ENCODE measurements at places on chromosomes 6 and 20. TPM values are rescaled to one million over a fixed set of nuclear protein-coding genes. Genes with fewer than 3 reads are reported as not detected.

The TFAP2B gene
- total RNA-seq: not detected

- no peak for DNase-seq
Observed at GRCh38 chr6:30983439-30983838, at the start of gene MUC21. Gene MUC21 (plus strand): TSS chr6:30983718. CDS start chr6:30983959, 241 bp downstream.

- DNase-seq: no peak
Observed at GRCh38 chr20:50915424-50915823, 15.8 kb downstream of the ADNP start.

The CALHM5 gene
- 0.10 TPM for total RNA-seq

The AURKA gene
- total RNA-seq: 96.9 TPM

The IER3 gene
- total RNA-seq: 14.1 TPM

DNA sequence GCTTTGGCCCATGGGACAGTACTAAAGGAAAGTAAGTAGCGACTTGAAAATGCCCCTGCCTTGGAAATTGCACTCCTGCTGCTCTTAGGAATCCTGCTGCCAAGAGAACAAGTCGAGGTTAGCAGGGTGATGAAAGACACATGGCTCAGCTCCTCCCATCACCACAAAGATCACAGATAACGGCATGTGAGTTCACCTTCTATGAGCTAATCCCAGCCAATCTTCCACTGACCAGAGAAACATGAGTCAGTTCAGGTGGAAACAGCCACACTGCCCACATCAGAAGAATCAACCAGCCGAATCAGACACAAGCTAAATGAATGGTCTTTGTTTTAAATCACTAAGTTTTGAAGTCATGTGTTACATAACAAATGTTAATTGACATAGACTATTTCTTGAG, 106.3 kb downstream of the PRKN start:
- DNase-seq: peak; percentile 14

- DNase-seq: no peak
Observed at GRCh38 chr20:62774762-62775161, 21.5 kb upstream of the MRGBP start.

GRCh38 chr20:62830251-62830650, 13.4 kb downstream of the COL9A3 start:
- no peak for DNase-seq

DNA sequence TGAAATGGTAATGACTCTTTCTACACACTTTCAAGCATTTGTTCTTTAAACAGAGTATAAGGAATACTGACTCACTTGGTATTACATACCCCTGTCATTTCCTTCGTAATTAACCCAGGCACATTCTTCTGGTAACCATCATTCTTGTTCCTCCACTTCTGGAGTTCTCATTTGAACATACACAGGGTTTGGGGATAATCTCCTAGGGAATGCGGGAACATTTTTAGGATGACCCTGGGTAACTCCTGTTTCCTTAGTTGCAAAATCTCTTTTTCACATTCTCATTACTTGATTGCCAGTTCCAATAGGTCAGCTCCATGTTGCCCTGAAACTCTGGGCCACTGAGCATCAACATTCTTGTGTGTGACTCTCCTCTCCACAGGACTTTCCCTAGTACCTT, 51.5 kb upstream of the E2F3 start:
- no peak for DNase-seq

- no peak for DNase-seq
Observed at GRCh38 chr20:64000906-64001305, 20.0 kb downstream of the PRPF6 start.

GRCh38 chr6:150641398-150642139, 41.9 kb downstream of the PLEKHG1 start:
- DNase-seq: no peak

GRCh38 chr20:2698186-2698817, 5.7 kb downstream of the EBF4 start:
- DNase-seq: no peak

- peak; percentile 65 for DNase-seq
Observed at GRCh38 chr20:36154700-36155628, at the start of gene EPB41L1. Gene EPB41L1 (plus strand): TSS chr20:36154740. CDS start chr20:36173778, 19,038 bp downstream.

- no peak for DNase-seq
Observed at GRCh38 chr6:1775441-1775840, 165.7 kb downstream of the FOXC1 start.

The NOX3 gene
- total RNA-seq: not detected

- DNase-seq: no peak
Observed at GRCh38 chr6:158069800-158070195, 88.1 kb downstream of the SYNJ2 start.

The NTSR1 gene
- total RNA-seq: 1.4 TPM

The HMGCLL1 gene
- total RNA-seq: 0.23 TPM

- no peak for DNase-seq
Observed at GRCh38 chr6:137768935-137769334, 98.1 kb upstream of the TNFAIP3 start.

DNA sequence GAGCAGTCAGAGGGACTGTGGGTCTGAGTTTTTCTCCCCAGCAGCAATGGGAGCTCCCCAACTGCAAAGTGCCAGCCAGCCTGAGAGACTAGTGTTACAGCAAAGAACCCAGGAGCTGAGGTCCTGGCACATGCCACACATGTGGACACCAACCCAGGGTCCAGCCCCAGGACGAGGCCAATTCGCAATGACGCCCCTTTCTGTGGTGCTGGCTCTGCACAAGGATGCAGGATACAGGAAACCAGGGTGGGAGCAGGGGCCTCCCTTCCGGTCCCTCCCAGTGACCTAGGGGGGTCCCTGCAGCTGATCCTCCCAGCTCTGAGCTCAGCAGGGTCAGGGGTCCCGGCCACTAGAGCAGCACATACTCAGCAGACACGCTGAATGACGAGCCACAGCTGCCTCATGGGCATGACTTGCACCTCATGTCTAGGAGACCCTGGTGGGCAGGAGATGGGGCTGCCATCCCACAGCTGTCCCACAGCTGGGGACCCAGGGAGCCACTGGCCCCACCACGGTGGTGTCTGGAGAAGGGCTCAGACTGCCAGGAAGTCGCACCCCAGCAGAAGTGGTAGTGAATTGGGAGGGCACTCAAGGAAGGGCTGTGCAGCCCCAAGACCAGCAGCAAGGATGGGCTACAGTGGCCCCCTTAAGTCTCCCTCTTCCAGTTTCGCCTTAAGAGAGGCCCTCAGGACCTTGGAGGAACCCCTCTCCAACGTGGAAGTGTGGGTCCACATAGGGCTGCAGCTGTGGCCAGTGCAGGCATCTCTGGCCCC, 3.6 kb downstream of the ARFRP1 start:
- no peak for DNase-seq

DNA sequence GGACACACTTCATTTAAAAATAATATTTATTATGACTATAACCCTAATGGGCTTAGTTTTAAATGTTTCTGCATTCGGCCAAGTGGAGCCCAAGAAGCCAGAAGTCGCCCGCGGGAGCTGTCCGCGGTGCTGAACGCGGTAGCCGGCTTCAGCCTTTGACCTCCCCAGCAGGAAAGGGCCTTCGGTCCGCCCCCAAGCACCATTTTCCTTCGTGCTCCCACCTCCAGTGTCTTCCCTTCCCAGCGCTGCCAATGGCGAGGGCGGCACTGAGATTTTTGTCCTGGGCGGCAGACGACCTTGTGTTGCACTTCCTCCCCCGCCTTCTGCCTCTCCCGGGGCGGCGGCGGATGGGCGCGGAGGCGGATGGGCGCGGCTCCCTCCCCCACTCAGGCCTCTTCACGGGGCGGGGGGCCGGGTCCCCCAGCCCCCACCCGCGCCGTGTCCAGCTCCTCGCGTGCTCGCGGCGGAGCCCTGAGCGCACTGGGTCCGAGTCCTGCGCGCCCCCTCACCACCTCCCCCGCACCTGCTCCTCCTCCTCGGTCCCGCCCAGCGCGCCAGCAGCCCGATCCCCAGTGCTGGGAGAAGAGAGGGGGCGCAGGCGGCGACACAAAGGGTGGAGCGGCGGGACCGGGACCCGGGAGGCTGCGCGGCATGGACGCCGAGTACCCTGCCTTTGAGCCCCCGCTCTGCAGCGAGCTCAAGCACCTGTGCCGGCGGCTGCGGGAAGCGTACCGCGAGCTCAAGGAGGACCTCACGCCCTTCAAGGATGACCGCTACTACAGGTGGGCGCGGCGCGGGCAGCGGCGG, 23.6 kb upstream of the TMEM181 start:
- peak; percentile 92 for DNase-seq

The KHDC1 gene
- 6.9 TPM for total RNA-seq

The BMP6 gene
- 3.1 TPM for total RNA-seq

- no peak for DNase-seq
Observed at GRCh38 chr6:159095616-159096015, 50.8 kb upstream of the TAGAP start.

DNA sequence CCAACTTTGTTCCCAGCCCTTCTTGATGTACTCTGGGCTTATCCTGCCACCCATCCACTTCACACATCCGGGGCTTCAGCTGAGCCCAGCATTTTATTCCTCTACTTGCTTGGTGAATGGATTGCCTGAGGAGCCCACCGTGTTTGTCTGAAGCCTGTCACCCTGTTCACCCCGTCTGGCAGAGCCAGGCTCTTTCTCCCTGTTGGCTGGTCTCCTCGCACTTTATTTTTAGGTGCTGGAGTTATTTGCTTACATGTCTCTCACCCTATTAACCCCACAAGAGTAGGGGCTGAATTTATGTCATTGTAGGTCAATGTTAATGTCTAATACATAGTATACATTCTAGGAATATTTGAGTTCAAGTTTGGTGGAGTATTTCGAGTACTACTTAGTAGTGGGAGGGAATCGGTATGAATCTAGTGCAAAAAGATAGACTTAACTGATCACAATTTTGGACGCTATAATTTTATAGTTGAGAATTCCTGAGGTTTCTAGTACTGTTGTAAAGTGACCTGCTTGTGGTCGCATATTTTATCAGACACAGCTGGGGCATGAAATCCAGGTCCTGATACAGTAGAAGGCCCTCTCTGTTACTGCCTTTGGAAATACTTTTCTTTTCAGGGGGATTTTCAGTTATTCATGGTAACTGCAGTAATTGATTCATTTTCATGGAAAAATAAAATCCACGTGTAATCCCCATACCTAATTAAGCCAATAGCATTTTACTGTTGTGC, 10.8 kb downstream of the JARID2 start:
- no peak for DNase-seq

- peak; percentile 68 for DNase-seq
Observed at GRCh38 chr20:23362392-23363256, 642 bp downstream of the GZF1 start.

The CDH4 gene
- 4.2 TPM for total RNA-seq

- peak; percentile 73 for DNase-seq
Observed at GRCh38 chr20:24102290-24102689, 113.7 kb upstream of the GGTLC1 start.

DNA sequence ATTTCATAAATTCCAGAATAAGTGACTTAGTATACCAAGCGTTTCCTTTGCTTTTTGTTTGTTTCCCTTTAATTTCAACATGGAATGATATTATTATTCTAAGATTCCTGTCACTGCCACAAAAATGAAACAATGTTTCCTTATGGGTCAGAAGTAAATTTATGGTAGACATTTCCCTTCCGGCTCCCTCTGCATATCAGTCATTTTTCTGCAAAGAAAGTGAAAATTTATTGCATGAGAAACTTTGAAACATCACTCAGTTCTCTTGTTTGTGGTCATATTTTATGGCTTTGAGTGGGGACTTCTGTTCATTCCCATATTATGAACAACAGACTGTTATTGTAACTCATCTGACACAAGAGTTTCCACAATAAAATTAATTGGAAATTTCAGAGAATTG, 97.8 kb downstream of the NKAIN2 start:
- no peak for DNase-seq

DNA sequence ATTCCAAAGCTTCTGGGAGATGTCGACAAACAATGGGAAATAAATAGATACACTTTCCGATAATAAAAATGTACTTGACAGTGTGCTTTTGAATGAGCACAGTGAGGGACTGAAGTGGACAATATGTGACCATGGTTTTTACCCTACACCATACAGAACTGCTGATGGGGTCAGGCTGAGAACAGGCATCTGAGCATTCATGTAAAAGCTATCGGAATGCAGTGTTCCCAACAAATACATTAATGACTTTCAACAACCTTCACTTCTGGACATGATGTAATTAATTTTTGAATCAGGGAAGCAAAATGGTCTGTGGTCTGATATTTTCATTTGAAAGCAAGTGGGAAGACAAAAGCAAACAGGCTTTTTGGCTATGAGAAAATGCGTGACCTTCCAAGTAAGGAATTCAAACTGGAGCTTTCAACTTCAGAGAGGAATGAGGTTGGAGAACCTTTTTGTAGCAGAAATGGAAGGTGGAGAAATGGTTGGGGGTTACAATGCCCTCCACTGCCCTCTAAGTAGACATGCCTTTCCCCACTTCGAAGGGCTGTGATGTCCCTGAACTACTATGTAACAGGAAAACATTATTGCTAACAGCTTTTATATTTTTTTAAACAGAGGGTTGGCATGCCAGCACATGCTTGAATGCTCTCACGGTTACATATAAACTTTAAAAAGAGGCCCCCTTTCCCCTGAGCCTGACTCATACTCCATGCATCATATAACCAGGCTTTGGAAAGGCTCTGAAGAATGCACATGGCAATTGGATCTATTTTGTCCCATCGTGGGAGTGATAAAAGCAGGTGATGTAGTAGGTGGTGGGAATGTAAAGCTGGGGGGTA, 203.5 kb upstream of the CITED2 start:
- DNase-seq: no peak

- no peak for DNase-seq
Observed at GRCh38 chr20:24582373-24583168, 113.1 kb downstream of the SYNDIG1 start.

The DYNLT2 gene
- total RNA-seq: 3.3 TPM
